ENCODE measurements at places on chromosomes 11 and 22.

DNA sequence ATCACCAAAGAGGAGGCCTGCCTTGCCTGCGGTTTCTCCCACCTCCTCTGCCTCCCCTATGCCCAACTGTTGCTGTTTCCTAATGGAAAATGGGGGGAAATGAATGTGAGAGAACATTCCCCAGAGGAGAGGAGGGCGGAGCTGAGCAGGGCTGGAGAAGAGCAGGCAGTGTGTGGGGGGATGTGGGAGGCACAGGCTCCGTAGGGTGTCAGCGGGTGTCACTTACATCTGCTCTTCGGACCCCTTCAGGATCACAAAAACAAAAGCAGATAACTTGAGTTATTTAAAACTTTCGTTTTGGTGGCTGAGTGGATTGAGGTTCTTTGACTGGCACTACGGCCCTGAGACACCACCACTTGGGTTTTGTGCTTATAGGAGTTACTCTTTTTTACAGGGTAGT is 93.8 kb downstream of the CEP164 start:
- DNase-seq: no peak

GRCh38 chr11:30889143-30889794 is 303.1 kb upstream of the MPPED2 start:
- no peak for DNase-seq

DNA sequence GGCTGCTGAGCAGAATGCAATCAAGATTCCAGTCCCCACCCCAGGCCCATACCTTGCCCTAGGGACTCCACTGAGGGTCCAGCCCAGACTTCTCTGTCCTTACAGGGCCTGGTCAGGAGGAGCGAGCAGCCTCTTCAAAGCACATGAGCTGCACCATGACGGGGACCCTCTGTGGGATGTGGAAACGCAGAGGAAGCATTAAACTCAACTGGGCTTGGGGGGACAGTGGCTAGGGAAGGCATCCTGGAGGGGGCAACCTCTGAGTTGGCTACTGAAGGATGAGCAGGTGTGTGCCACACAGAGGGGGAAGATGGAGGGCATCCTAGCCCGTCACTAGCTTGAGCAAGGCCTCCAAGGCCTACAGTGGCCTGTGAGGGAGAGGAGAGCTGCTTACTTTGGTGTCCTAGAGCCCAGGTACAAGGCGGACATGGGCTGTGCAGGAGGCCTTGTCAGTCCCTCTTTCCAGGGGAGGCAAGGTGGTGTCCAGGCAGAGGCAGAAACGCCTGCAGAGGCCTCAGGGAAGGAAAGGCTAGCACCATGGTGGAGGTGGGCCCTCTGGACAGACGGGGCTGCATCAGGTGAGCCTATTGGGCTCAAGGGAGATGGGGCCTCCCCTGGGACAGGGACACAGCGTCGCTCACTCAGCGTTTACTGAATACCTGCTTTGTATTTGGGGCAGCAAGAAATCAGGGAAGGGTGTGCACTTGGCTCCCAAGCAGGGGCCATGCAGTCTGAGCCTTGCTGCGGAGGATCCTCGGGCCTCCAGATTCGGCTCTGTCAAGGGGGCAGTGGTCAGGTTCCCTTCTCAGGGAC is 14.3 kb downstream of the TTC38 start:
- no peak for DNase-seq

GRCh38 chr11:75066061-75066460 is 30.6 kb downstream of the OR2AT4 start:
- DNase-seq: no peak

DNA sequence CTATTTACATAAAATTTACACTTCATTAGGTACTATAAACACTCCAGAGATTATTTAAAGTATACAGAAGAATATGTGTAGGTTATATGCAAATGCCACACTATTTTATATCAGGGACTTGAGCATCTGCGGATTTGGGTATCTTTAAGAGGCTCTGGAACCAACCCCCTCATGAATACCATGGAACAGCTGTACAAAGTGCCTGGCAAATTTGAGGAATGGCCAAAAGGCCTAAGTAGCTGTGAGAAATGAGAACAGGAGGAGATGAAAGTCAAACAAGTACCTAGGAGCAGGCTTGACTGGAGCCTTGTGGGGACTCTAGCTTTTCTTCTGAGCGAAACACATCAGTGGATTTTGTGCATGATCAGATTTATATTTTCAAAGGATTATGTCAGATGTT is 149.3 kb downstream of the RBFOX2 start:
- DNase-seq: no peak

GRCh38 chr11:62882788-62883501 is 2.2 kb downstream of the SLC3A2 start:
- no peak for DNase-seq

- no peak for DNase-seq
Measured at GRCh38 chr22:48944433-48944750, 883.3 kb downstream of the BRD1 start.

GRCh38 chr22:27416511-27417420 is 384.8 kb downstream of the MN1 start:
- no peak for DNase-seq

GRCh38 chr11:73201249-73201648 is 16.8 kb upstream of the P2RY2 start:
- DNase-seq: no peak

DNA sequence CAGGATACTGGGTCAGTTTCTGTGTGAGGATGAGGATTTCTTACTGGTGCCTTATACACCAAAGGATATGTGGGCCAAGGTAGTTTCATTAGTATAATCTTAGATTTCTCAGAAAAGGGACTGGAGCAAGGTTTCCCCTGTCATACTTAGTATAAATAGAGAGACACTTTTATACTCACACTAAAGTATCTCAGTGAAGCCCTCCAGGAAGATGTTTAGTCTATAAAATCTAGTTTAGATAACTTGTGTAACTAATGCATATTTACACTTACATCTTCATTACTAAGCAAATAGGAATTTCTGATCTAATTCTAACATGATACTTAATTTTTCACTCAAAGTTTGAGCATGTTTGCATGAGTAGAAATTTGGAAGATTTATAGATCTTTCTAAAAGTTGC is 11.1 kb downstream of the EMSY start:
- no peak for DNase-seq

- no peak for DNase-seq
Measured at GRCh38 chr22:47658182-47658581, 895.7 kb downstream of the TBC1D22A start.

DNA sequence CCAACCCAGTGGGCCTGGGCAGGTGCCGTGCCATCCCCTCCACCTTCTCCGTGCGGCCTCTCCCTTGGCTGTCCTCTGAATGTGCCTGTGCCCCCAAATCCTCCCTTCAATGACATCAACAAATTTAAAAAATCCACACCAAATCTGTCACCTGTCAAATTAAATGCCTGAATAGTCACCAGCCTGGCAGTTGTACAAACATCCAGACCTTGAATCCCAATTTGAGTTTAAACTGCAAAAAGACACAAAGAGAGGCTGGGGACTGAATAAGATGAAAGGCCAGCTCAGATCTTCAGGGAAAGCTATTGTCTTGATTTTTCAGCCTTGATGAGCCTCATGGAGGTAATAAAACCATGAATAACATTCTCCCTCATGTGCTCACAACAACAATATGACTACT is 194.7 kb downstream of the KIRREL3 start:
- no peak for DNase-seq

DNA sequence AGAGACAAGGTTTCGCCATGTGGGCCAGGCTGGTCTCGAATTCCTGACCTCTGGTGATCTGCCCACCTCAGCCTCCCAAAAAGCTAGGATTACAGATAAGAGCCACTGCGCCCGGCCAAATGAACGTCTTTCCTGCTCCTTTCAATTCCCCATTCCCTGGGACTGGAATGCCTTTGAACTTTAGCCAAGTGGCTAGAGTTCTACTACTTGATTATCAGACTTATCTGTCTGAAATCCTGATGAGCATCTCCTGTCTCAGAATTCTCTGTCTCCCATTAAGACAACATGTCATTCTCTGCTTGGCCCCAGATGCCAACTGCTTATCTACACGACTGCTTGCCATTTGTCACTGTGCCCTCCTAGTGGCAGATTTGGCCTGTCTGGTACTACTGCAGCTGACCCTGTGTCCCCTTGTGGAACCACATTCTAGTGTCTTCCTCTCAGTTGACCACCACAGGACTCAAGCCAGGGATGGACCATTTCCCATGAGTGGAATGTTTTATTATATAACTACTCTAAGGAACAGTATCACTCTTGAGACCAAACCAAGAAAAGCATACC is 33.1 kb upstream of the IPO7 start:
- no peak for DNase-seq

DNA sequence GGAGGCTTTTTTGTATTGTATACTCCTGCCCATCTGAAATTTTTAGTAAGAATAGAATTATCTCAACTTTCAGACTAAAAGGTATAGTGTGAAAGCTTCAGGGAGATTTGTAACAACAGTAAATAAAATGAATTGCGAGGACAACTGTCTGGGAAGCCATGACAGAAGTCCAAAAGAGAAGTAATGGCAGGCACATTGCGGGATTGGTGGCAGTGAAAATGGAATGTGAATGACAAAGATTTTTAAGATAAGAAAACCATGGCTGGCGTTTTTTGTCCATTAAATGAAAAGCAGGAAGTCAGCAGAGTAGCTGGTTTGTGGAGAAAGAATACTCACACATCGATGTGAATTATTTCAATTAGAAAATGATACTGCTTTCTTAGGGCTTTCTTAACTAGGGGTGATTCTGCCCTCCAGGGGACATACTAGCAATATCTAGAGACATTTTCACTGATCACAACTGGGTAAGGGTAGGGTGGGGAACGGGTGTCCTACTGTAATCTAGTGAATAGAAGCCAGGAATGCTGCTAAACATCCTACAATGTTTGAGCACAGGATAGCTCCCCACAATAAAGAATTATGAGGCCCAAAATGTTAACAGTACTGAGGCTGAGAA is 1.6 kb downstream of the NPAT start:
- DNase-seq: no peak

- DNase-seq: no peak
Measured at GRCh38 chr11:31412946-31413345, 43.3 kb downstream of the DNAJC24 start.

GRCh38 chr22:37176464-37177061 is 11.5 kb downstream of the C1QTNF6 start:
- DNase-seq: no peak

- no peak for DNase-seq
Measured at GRCh38 chr11:95676308-95676707, 113.3 kb downstream of the FAM76B start.

GRCh38 chr11:134145715-134146114 is 76.8 kb downstream of the JAM3 start:
- DNase-seq: no peak

DNA sequence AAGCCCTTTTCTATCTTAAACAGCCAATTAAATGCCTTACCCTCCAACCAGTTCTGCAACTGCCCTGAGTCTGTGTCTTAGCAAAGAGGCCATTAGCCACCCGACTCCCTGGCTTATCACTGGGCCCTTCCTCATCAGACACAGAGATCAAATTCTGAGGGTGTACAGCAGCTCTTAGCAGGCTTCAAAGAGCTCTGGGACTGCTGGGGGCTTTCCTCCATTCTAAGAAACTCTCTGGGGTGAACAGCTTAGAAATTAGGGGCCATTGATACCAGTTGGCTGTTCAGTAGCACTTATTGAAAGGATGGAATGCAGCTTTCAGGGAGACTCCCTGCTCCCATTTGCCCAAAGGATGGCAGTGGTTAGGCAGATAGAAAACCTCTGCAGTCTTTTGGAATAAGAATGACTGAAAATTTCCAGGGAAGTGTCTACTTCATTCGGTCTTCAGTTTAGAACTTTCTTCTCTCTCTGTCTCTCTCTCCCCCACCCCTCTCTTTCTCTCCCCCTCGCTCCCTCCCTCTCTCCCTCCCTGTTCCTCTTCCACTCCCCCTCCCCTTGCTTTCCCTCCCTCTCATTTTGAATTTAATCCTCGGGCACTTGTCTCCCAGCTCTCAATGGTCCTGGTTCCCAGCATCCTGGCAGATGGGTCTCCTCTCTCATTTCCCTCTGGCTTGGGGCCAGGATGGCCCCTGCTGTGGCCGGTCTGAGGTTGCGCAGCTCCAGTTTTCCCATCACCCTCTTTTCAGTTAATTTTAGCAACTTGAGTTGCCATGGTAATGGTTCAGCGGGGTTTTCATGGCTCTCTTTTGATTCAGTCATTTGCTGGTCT is 76.4 kb downstream of the COMMD9 start:
- no peak for DNase-seq

- no peak for DNase-seq
Measured at GRCh38 chr11:134639586-134640330, 227.7 kb upstream of the B3GAT1 start.

DNA sequence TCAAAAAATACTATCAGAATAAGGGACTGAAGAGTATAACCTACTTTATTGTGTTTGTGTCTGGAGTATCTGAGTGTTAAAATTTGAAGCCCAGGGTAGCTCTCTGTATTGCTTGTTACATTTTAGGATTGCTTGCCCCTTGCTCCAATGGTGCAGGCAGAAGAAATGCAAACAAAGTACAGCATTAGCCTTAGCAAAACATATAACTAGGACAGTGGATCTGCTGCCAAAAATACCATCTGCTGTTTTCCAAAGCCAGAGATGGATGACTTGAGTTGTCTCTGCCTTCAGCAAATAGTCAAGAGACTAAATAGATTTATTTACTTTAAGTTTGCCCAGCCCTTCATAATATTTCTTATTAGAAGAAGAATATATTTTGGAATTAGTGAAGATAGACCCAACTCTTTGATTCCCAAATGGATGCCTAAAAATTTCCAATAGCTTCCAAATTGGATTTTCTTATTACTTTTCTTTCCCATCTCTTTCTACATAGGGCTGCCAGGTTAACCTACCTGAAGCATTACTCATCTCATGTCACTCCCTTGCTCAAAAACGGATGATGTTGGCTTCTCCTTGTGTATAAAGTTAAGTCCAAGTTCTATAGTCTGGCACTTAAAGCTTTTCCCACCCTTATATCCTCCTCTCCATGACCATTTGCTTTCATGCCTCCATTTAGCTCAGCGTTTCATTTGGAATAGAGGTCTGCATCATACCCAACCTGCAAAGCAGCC is 66.3 kb downstream of the LDLRAD3 start:
- DNase-seq: no peak

DNA sequence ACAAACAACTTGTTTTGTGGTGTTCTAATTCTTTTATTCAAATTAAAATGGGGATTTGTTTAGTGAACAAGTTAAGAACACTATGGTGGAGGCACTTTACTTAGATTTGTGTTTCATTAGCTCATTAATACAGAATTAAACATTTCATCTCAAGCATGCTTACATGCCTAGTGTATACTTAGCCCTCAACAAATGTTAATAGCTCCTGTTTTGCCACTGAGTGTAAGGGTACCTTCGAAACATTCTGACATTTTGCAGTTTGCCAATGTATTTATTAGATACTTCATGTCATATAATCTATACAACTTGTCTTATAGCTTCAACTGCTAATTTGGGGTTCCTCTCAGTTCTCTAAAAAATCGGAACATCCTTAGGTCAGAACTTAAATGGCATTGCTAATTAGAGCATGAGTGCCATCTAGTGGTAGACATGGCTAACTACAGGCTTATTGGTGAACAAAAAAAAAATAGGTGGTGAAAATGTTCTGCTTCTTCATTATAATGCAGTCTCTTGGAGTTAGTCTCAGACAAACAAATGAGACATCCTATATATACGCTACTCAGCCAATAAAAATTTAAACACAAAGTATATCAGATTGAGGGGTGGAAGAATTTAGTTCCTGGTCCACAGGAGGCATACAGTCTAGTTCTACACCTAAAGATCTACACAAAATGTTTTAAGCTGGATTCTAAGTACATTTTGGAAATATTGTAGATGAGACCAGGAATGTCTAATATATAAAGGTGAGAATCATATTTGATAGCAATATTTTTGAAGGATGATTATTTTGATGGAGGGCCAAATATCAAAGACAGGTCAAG is 4.9 kb upstream of the CNTN5 start:
- DNase-seq: peak; percentile 6

- no peak for DNase-seq
Measured at GRCh38 chr11:71321433-71322191, 69.2 kb upstream of the SHANK2 start.

All from epithelial cell of proximal tubule (primary cell).